ENCODE measurements at places on chromosomes 12 and 14. TPM values are rescaled to one million over a fixed set of nuclear protein-coding genes. Genes with fewer than 3 reads are reported as not detected.

GRCh38 chr12:60191676-60192359, 596.0 kb downstream of the SLC16A7 start:
- H3K27me3 ChIP-seq: no peaks in the 10 kb centered on the region
- no peaks in the 10 kb centered on the region for H3K36me3 ChIP-seq
- H3K27ac ChIP-seq: no peak overlapping the region
- no peaks in the 10 kb centered on the region for H3K4me1 ChIP-seq
- no peak for DNase-seq

GRCh38 chr12:49327368-49327767, 4.3 kb downstream of the TROAP start:
- H3K4me1 ChIP-seq: peaks cover 14% of the 10 kb centered on the region
- peaks cover 3% of the 10 kb centered on the region for H3K36me3 ChIP-seq
- peaks cover 4% of the 10 kb centered on the region for H3K27me3 ChIP-seq

- H3K27me3 ChIP-seq: peaks cover 4% of the 10 kb centered on the region
- H3K36me3 ChIP-seq: no peaks in the 10 kb centered on the region
- H3K27ac ChIP-seq: no peak overlapping the region
- no peak overlapping the region for H3K4me3 ChIP-seq
- H3K4me1 ChIP-seq: peaks cover 8% of the 10 kb centered on the region
These were observed 87.1 kb upstream of the FOXN3 start for GRCh38 chr14:89504091-89504490.

DNA sequence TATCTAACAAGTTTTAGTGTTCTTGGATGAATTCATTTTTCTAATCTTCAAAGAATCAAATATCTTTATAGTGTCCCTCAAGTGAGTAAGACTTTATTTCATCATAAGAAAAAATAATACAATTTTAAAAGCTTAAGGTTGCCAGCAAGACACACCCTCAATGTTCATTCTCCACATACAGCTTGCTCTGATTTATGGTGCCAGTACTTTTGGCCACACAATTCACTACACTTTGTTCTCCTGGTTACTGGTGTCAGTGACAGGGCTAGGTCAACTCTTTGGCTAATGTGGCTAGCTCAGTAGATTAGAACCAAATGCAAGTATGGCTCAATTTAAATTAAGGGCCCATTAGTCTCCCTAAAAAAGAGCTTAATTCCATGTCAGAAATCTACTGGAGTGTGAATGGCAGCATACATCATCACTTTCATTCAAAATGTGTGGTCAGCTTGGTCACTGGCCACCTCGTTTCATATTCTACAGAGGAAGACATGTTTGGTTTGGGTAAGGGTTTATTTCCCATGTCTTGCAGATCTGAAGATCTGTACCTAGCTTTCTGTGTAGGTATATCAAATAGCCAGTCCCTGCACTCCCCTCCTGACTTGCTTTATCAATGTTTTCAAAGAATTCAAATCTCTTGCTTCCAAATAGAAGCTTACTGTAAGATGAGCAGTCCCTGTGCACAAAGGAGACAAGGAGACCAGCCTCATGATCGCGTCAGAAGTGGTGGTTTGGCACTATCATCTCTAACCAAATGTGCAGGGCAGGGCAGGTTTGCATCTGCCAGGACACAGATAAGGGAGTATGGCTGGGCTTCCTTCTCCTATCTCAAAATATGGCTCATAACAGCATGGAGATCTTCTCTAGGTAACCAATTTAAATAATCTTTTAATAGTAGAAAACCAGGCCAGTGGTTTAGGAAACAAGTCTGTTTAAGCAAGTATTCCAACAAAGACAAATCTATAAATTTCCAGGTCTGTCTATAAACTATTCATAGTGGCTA, 31.3 kb downstream of the HECTD4 start:
- no peak overlapping the region for H3K4me3 ChIP-seq
- no peak overlapping the region for H3K27ac ChIP-seq
- no peak for DNase-seq
- peaks cover 4% of the 10 kb centered on the region for H3K4me1 ChIP-seq
- no peaks in the 10 kb centered on the region for H3K36me3 ChIP-seq

DNA sequence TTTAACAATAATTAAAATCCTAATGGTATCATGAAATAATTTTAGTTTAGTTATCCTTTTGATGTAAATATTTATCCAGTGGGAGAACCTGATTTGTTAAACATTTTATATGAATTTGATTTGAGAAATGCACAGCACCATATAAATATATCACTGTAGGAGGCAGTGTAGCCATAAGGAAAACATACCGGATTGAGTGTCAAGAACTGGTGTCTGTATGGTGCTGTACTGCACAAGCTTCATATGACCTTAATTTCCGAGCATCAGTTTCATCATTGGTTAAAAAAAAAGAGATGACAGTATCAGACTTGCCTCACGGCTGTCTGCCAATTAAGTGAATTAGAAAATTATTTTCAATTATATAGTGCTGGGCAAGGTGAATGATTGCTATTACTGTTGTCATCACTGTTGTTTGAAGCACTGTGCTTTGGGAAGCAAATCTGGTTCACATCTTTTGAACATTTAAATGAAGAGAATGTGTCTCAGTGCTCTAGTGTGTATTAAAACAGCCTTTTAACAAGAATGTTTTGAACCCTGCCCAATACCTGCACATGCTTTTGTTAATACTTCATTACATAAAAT, 72.1 kb downstream of the TMTC2 start:
- no peak for DNase-seq
- H3K4me3 ChIP-seq: no peak overlapping the region
- H3K27ac ChIP-seq: no peak overlapping the region
- H3K4me1 ChIP-seq: peaks cover 4% of the 10 kb centered on the region
- no peaks in the 10 kb centered on the region for H3K36me3 ChIP-seq

- no peak for DNase-seq
- no peak overlapping the region for H3K4me3 ChIP-seq
- H3K36me3 ChIP-seq: peaks cover 5% of the 10 kb centered on the region
- H3K27ac ChIP-seq: peak overlapping the region; percentile 31
- peaks cover 7% of the 10 kb centered on the region for H3K4me1 ChIP-seq
These were observed 6.8 kb upstream of the NR4A1 start for GRCh38 chr12:52044292-52044983.

DNA sequence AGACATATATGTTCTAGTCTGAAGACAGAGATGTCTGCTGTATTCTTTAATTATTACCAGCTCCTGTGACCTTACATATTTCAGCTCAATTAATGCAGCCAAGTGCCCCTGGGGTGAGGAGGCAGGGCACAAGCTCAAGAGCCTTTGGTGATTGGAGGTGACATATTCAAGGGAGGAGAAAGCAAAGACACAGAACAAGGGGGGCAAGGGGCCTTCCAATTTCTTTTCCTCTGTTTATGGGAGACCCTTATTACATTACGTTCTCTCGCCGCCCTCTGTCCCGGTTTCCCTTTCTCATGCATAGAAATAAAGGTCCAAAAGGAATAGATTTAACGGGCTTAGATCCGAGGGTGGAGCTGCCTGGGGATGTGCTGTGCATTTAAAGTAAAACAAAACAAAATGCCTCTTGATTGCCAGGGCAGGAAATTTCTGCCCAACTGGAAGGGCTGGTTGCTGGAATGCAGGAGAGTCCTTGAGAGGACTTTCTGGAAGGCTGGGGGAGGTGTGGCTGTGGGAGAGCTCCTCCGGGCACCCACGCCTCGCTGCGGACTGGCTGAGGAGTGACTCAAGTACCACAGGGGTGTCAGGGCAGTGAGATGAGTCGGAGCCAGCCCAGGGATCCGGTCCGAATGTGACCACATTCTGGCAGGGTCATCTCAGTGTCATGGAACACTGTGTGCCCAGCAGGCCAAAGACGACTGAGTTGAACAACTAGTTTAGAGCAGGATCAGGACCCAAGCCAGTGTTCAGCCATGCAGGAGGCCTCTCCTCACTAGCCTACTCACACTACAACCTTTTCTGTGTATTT, 32.1 kb upstream of the GSG1 start:
- peaks cover 15% of the 10 kb centered on the region for H3K4me1 ChIP-seq
- DNase-seq: no peak
- H3K27ac ChIP-seq: no peak overlapping the region
- H3K27me3 ChIP-seq: peaks cover 43% of the 10 kb centered on the region

DNA sequence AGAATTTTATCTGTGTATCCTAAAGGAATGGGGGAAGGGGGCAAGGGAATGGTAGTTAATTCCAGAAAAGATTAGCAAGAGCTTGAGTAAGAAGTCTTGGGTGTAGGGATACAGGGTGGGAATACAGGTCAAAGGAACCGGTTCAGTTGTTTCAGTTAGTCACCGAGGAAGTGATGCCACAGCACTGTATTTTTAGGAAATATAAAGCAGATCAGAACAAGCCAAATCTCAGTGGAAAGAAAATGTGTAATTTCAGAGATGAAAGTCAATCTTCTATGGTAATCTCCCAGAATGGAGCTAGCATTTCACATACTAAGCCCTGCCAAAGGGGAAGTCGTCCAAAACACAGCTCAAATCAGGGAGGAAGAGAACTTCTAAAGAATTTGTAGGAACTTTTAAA, 4.7 kb upstream of the TUBA1C start:
- no peaks in the 10 kb centered on the region for H3K4me1 ChIP-seq
- H3K27me3 ChIP-seq: no peaks in the 10 kb centered on the region
- no peak for DNase-seq
- no peak overlapping the region for H3K27ac ChIP-seq
- H3K4me3 ChIP-seq: no peak overlapping the region
- no peaks in the 10 kb centered on the region for H3K36me3 ChIP-seq

GRCh38 chr12:94998326-94998725, 5.2 kb downstream of the NDUFA12 start:
- H3K27me3 ChIP-seq: no peaks in the 10 kb centered on the region
- H3K27ac ChIP-seq: no peak overlapping the region
- H3K4me1 ChIP-seq: peaks cover 6% of the 10 kb centered on the region
- no peak for DNase-seq

DNA sequence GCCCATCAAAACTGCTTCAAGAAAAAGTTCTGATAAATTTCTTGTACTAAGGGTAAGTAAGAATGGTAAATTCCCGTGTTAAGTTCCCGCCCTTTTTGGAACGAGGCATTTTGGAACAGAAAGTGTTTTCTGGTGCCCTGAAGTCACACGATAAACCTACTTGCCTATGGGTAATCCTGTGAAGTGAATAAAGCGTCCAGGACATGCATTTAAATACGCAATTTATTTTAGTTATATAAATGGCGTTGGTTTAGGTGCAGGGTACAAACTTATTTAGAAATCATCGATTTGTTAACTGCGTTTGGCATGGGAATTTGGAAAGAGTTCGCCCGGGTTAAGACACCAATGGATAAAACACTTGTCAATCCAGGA, 715 bp upstream of the RAP1B start:
- H3K4me3 ChIP-seq: peak overlapping the region; percentile 92
- H3K27ac ChIP-seq: peak overlapping the region; percentile 100
- H3K36me3 ChIP-seq: peaks cover 5% of the 10 kb centered on the region
- DNase-seq: no peak

DNA sequence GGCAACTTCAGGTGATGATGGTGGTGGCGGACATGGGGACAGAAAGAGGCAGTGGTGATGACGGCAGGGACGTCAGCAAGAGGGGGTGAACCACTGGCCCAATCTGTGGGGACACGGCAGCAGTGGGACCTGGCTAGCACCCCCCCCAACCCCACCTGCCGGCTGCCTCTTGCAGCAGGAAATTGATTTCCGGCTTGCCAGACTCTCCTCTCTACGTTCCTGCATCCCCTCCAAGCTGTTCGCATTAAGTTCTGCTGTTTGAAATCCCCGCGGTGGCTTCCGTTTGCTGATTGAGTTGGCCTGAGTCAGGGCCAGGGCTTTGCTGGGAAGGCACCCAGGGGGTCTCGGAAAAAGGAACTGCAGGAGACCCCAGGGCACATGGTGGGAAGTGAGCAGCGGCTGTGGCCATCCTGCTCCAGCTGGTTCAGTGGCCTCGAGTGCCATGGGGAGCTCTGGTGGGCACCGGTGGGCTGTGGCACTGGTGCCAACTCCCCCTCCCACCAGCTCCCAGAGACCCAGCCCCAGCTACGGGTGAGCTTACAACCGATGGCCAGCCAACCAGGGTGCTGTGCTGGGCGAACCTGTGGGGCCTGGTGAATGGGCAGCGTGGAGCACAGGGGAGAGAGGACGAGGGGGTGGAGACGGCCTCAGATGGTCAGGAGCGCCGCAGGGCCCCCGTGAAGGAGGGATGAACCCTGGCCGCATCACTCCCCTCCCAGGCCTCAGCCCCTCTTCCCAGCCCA, 14.6 kb upstream of the NUDT14 start:
- H3K27ac ChIP-seq: no peak overlapping the region
- H3K4me1 ChIP-seq: no peaks in the 10 kb centered on the region
- H3K36me3 ChIP-seq: no peaks in the 10 kb centered on the region
- H3K4me3 ChIP-seq: no peak overlapping the region
- peaks cover 32% of the 10 kb centered on the region for H3K27me3 ChIP-seq

DNA sequence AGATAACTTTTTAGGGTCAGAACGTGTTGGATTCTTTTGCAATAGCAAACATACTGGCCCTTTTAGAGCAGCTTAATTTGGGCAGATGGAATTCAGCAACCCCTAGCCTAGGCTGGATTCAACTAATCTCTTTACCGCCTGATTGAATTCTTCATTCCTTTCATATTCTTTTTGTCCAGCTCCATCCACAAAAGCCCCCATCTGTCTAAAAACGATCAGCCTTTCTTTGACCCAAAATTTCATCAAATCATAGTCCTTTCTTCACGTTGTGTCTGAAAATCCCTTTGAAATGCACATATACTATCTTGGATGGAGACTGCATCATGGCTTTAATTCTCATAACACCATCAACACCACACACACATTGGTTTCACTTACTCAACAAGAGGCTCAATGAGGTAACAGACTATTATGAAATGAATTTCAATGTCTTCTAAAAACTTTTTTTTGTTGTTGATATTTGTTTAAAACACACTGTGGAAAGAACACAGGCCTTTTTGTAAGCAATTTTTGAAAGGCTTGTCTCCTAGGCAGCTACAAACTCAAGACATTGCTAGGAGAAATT, 128.0 kb upstream of the EEA1 start:
- no peaks in the 10 kb centered on the region for H3K36me3 ChIP-seq
- peaks cover 2% of the 10 kb centered on the region for H3K4me1 ChIP-seq
- H3K27me3 ChIP-seq: peaks cover 3% of the 10 kb centered on the region
- DNase-seq: no peak
- H3K4me3 ChIP-seq: no peak overlapping the region
- no peak overlapping the region for H3K27ac ChIP-seq

DNA sequence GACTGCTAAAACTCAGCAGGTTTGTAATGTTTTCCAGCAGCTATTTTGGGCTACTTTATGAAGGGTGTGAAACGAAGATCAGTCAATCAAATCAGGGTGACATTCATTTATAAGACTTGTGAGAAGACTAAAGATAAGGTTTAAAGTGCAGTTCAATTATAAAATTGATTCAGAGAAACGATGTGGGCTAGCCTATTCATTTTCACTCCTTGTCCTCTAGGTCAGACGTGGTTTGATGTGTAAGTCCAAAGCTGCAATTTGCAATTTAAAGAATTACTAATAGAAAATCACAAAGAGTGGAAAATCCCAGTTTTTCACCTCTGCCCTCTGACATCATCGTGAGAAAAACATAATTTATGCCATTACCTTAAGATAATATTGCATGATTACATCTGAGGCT, 243.5 kb upstream of the NOVA1 start:
- peaks cover 18% of the 10 kb centered on the region for H3K4me1 ChIP-seq
- no peak for DNase-seq
- no peaks in the 10 kb centered on the region for H3K36me3 ChIP-seq
- H3K27me3 ChIP-seq: peaks cover 12% of the 10 kb centered on the region
- no peak overlapping the region for H3K4me3 ChIP-seq

GRCh38 chr14:104315625-104316024, 177.2 kb downstream of the KIF26A start:
- no peak for DNase-seq
- H3K4me3 ChIP-seq: no peak overlapping the region
- H3K4me1 ChIP-seq: no peaks in the 10 kb centered on the region
- peaks cover 22% of the 10 kb centered on the region for H3K27me3 ChIP-seq

Gene SLC4A8
- total RNA-seq: 11.8 TPM

Gene TEX52
- total RNA-seq: not detected

Gene ZBTB25
- 11.7 TPM for total RNA-seq
